CD4-positive, CD25-positive, alpha-beta regulatory T cell (primary cell): ENCODE measurements at places on chromosomes 1 and 21. TPM values are rescaled to one million over a fixed set of nuclear protein-coding genes. Genes with fewer than 3 reads are reported as not detected.

AADACL4 gene
- not detected for polyA plus RNA-seq

TNFAIP8L2 gene
- 62.5 TPM for polyA plus RNA-seq

- H3K36me3 ChIP-seq: no peaks in the 10 kb centered on the region
- H3K4me1 ChIP-seq: no peaks in the 10 kb centered on the region
- peaks cover 9% of the 10 kb centered on the region for H3K27me3 ChIP-seq
- no peak overlapping the region for H3K27ac ChIP-seq
- H3K4me3 ChIP-seq: no peak overlapping the region
These were observed 10.5 kb downstream of the MAEL start for GRCh38 chr1:166999500-167000055.

DNA sequence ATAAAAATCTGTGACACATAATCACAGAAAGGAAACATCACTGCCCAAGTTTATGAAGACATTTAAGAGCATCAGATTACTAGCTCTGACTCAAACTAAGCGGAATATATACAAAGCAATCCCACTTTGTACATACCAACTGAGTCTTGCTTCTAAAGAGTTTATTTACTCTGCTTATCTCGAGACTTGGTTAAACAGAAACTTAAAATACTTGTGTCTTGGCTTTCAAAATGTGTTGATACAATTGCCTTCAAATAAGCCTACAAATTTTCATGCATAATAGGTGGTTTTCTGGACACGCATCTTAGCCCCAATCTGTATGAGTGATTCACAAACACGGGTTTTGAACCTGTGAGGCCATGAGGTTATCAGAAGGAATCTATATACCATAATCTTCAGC lies 21.0 kb downstream of the CD160 start:
- no peak overlapping the region for H3K27ac ChIP-seq
- H3K27me3 ChIP-seq: no peaks in the 10 kb centered on the region
- H3K4me3 ChIP-seq: no peak overlapping the region
- no peak for DNase-seq
- H3K36me3 ChIP-seq: peaks cover 32% of the 10 kb centered on the region

GRCh38 chr1:53122961-53123413 lies 19.5 kb downstream of the SLC1A7 start:
- H3K4me1 ChIP-seq: no peaks in the 10 kb centered on the region
- no peak for DNase-seq
- no peaks in the 10 kb centered on the region for H3K27me3 ChIP-seq
- no peak overlapping the region for H3K4me3 ChIP-seq

DNA sequence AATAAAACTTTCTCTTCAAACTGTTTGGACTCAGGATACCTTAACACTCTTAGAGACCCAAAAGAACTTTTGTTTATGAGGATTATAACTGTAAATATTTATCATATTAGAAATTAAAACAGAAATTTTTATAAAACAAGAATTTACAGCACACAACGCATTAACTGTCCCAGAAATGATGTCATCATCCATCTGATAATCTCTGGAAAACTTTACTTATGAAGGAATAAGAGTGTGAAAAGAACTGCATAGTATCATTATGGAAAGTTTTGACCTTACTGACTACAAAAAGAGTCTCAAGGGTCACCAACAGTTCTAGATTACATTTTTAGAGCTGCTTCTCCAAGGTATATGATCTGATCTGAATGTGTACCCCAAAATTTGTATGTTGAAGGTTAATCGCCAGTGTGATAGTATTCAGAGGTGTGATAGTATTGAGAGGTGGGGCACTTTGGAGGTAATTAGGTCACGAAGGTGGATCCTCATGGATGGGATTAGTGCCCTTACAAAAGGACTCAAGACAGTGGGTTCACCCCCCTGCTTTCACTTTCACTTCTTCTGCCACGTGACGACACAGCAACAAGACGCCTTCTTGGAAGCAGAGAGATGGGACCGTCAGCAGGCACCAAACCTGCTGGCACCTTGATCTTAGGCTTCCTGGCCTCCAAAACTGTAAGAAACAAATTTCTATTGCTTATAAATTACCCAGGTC lies 95.7 kb upstream of the NR5A2 start:
- H3K36me3 ChIP-seq: no peaks in the 10 kb centered on the region
- H3K4me3 ChIP-seq: peak overlapping the region; percentile 5
- H3K4me1 ChIP-seq: no peaks in the 10 kb centered on the region
- DNase-seq: peak; percentile 64
- no peak overlapping the region for H3K27ac ChIP-seq

DNA sequence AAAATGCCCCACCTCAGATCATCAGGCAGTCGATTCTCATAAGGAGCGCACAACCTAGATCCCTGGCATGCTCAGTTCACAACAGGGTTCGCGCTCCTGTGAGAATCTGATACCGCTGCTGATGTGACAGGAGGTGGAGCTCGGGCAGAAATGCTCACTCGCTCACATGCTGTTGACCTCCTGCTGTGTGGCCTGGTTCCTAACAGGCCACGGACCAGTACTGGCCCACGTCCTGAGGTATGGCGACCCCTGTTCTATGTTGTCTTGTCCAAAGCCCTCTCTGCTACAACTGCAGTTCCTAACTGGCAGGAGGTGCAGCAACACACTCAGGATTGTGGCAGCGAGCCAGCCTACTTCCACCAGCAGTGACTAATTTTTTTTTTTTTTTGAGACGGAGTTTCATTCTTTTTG lies 70.6 kb downstream of the CLSTN1 start:
- no peak for DNase-seq
- no peak overlapping the region for H3K4me3 ChIP-seq

- DNase-seq: no peak
- H3K36me3 ChIP-seq: peaks cover 49% of the 10 kb centered on the region
- no peaks in the 10 kb centered on the region for H3K27me3 ChIP-seq
- H3K4me1 ChIP-seq: peaks cover under 1% of the 10 kb centered on the region
- H3K4me3 ChIP-seq: no peak overlapping the region
- H3K27ac ChIP-seq: no peak overlapping the region
These were observed 6.1 kb upstream of the MTF1 start for GRCh38 chr1:37865348-37866120.

DNA sequence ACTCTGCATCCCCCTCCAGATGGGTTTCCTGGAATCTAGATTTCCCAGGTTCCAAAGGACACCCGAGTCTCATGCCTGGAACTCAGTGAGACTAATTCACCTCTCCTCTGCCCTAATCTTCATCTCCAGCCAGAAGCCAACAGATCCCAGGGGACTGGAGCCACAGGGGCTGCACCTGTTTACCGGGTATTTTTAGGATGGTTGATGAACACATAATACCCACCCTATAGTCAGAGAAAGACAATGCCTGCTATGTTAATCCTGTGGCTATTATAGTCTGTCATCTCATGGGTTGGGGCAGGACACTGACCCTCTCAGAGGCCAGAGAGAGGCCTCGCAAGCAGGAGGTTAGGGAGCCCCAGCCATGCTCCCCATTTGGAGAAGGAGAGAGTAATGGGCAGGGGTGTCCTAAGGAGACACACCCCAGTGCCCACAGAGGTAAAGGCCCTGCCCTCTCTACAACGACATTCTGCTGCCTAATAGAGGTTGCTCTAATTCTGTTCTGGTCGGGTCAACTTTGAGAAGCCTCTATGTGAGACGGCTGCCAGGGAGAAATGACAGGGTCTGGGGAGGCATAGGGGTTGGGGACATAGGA lies 1.0 kb upstream of the TNNI1 start:
- no peaks in the 10 kb centered on the region for H3K4me1 ChIP-seq
- DNase-seq: no peak
- H3K27me3 ChIP-seq: no peaks in the 10 kb centered on the region
- no peak overlapping the region for H3K4me3 ChIP-seq
